ENCODE measurements at places on chromosomes 1 and 21. TPM values are rescaled to one million over a fixed set of nuclear protein-coding genes. Genes with fewer than 3 reads are reported as not detected.

- no peak overlapping the region for H3K4me3 ChIP-seq
- H3K27me3 ChIP-seq = no peaks in the 10 kb centered on the region
- H3K36me3 ChIP-seq = no peaks in the 10 kb centered on the region
- no peak overlapping the region for H3K27ac ChIP-seq
- no peak for DNase-seq
Observed at GRCh38 chr1:26418865-26419349, 8.3 kb downstream of the LIN28A start.

GRCh38 chr1:26791148-26791547 is 3.4 kb downstream of the PIGV start:
- H3K36me3 ChIP-seq = no peaks in the 10 kb centered on the region
- H3K4me1 ChIP-seq = peaks cover 16% of the 10 kb centered on the region
- no peak for DNase-seq
- H3K4me3 ChIP-seq = no peak overlapping the region
- no peak overlapping the region for H3K27ac ChIP-seq

DNA sequence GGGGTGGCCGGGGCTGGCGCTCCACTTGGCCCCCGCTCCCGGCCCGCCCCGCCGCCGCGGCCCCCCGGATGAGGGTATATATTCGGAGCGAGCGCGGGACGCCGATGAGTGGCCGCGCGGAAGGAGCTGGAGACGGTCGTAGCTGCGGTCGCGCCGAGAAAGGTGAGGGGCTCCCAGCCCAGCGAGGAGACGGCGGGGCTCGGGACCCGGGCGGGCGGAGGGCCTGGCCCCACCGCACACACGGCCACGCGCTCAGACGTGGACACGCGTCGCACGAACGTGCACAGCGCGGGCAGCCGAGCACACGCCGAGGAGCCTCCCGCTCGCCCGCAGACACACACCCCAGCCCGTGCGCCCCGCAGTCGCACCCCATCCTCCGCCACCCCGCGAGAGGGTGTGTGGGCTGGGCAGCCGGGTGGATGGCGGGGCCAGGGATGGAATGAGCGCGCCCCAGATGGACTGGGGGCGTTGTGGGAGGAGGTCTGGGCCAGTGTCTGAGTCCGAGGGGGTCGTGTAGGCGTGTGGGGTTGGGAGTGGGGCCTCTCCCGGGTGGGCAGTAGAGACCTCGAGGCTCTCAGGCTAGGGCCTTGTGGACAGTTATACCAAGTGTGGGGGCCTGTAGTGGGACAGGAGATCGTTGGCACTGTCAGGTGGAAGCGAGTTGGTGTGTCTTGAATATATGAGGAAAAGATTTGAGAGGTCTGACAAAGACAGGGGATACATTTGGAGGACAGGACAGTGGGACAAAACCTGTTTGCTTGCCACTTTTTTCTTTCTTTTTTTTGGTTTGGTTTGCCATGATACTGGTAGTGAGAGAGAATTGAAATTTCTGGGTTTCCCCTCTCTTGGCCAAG is at the start of gene UAP1:
Gene UAP1, plus strand, starts transcription at position 107 of the 854 bp plus-strand sequence. CDS start 4,347 bp downstream, outside the sequence.
- H3K27me3 ChIP-seq = no peaks in the 10 kb centered on the region
- H3K27ac ChIP-seq = peak within 1 kb of the TSS; percentile 91
- DNase-seq = peak; percentile 42
- peaks cover 26% of the 10 kb centered on the region for H3K4me1 ChIP-seq
- H3K4me3 ChIP-seq = peak within 1 kb of the TSS; percentile 90
- H3K36me3 ChIP-seq = no peaks in the 10 kb centered on the region

- H3K27me3 ChIP-seq = no peaks in the 10 kb centered on the region
- H3K4me1 ChIP-seq = no peaks in the 10 kb centered on the region
- H3K36me3 ChIP-seq = no peaks in the 10 kb centered on the region
- no peak for DNase-seq
- H3K27ac ChIP-seq = no peak overlapping the region
Observed at GRCh38 chr1:206429421-206429820, 40.9 kb upstream of the IKBKE start.

The AMY2B gene
- total RNA-seq = 16.0 TPM

- H3K4me3 ChIP-seq = no peak overlapping the region
- H3K4me1 ChIP-seq = no peaks in the 10 kb centered on the region
- no peaks in the 10 kb centered on the region for H3K27me3 ChIP-seq
- H3K36me3 ChIP-seq = no peaks in the 10 kb centered on the region
- no peak overlapping the region for H3K27ac ChIP-seq
Observed at GRCh38 chr1:228031276-228031995, 24.6 kb downstream of the WNT3A start.

DNA sequence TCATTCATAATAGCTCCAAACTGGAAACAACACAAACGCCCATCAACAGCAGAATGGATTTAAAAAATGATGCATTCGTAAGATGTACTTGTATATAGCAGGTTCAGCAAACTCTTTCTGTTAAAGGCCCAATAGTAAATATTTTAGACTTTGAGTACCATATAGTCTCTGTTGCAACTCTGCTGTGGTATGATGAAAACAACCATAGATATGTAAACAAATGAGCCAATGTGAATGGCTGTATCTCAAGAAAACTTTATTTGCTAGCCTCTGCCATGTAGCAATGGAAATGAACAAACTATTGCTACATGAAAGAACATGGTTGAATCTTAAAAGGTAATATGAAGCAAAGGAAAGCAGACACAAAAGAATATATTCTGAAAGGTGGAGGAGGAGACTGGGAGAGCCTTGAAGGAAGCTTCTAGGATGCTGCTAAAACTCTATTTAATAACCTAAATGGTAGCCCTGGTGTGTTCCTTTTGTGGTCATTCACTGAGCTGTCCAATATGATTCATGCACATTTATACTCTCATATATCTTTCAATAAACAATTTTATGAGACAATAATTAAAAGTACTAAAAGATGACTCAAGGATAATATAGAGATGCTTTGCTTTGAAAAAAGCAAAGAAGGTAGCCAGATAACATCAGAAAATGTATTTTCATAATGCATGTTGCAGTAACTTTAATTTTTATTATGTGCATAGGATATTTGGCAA is 29.1 kb upstream of the FMO3 start:
- no peak overlapping the region for H3K4me3 ChIP-seq
- DNase-seq = no peak
- no peaks in the 10 kb centered on the region for H3K27me3 ChIP-seq
- H3K27ac ChIP-seq = no peak overlapping the region

DNA sequence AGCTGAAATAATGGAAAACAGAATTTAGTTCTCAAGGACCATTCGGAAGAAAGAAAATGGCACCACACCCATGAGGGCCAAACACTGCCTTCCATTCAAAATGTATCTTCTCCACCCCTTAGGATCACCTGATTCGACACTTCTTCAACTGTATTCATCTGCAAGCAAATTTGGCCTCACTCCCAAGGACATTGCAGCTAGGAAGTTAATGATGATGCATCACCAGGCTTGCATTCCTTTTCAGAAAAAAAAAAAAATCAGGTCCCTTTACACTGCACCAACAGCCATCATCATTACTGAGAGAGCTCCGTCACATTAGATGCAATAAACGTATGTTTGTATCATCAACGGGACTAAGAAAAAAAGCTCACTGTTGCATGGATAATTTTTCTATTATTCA is 368.3 kb downstream of the PCP4 start:
- no peak overlapping the region for H3K27ac ChIP-seq
- H3K36me3 ChIP-seq = no peaks in the 10 kb centered on the region
- peak; percentile 49 for DNase-seq
- no peaks in the 10 kb centered on the region for H3K27me3 ChIP-seq

DNA sequence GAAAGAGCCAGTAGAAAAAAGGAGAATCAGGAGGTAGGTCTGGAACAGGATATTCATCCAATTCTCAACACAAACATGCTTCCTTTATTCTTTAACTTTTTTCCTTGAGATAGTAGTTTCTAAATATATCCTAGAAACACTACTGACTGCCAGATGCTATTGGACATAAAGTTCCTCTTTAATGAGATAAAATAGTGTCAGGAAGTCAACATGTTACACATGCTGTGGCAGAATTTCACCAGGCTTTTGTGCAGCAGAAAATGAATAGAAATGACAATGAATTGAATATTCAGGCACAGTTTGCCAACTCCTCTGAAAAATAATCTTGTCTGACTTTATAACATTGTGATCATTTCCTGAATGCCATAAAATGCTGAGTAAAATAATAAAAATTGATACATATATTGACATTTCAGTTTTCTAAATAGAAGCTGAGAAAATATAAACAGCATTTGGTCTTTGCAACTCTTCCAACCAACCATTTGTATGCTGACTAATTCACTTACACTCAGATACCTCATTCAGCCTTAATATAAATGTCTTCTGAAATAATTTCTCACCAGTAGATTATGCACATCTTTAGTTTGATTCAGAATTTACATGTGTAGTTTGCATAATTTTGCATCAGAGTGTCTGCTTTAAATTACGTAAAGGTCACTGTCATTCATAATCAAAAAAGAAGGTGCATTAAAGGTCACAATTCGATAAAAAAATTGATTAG is 486.1 kb upstream of the ADGRL2 start:
- no peaks in the 10 kb centered on the region for H3K27me3 ChIP-seq
- DNase-seq = no peak
- H3K27ac ChIP-seq = no peak overlapping the region

The HMCN1 gene
- 5.2 TPM for total RNA-seq

DNA sequence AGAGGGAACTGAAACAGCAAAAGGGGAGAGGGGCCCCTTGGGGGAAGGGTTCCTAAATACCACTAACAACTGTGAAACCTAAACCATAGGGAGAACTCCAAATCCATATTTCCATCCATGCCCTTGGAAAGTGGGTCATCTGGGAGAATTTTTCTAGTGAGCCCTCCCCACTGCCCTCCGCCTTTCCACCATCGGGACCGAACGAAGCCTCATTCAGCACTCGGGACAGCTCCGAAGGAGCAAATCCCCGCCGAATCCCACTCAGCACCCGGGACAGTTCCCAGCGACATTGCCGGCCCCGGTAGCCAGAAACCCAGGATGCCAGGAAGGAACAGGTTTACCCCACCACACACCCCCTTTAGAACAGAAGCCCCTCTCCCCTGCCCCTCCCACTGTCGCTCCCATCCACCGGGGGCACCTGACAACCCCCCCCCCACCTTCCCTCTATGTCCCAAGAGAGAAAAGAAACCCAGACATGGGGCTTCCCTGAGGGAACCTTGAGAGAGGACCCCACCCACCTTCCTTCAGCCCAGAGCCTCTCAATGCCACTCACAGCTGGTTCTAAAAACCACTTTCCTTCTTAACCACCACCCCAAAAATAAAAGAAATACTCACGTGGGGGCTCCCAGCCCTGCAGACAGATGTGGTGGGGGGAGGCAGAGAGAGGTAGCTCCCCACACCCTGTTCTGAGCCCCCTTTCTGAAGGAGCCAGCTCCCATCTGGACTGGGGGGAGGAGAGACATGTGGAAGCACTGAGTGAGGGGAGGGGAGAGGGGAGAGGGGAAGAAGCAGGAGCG is 4.5 kb downstream of the DLGAP3 start:
- H3K27ac ChIP-seq = no peak overlapping the region
- no peaks in the 10 kb centered on the region for H3K27me3 ChIP-seq
- H3K36me3 ChIP-seq = no peaks in the 10 kb centered on the region
- H3K4me1 ChIP-seq = peaks cover 3% of the 10 kb centered on the region
- H3K4me3 ChIP-seq = no peak overlapping the region

DNA sequence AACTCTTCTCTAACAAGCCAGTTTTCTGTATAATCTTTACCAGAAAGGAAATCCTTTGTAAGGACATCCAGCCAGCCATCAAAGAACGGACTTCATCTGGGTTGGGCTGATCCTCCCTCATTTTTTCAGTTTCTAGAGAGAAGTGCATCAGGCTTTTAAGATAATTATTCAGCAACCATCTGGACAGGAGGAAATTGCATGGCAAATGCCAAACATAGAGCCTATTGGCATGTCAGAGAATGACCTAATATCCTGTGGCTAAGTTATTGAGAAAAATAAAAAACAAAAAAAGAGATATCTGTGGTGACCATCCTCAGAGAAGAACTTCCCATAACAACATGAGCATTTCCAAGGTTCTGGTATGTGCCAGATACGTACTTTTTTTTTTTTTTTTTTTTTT is 74.9 kb upstream of the BEND5 start:
- H3K4me1 ChIP-seq = no peaks in the 10 kb centered on the region
- no peaks in the 10 kb centered on the region for H3K27me3 ChIP-seq
- H3K4me3 ChIP-seq = no peak overlapping the region
- no peak overlapping the region for H3K27ac ChIP-seq
- DNase-seq = no peak

The CD48 gene
- 0.63 TPM for total RNA-seq

GRCh38 chr1:183593356-183593755 is 3.1 kb upstream of the NCF2 start:
- DNase-seq = no peak
- no peaks in the 10 kb centered on the region for H3K36me3 ChIP-seq
- no peak overlapping the region for H3K4me3 ChIP-seq
- no peak overlapping the region for H3K27ac ChIP-seq

- H3K27me3 ChIP-seq = no peaks in the 10 kb centered on the region
- peak overlapping the region; percentile 89 for H3K27ac ChIP-seq
- no peak overlapping the region for H3K4me3 ChIP-seq
- H3K4me1 ChIP-seq = peaks cover 54% of the 10 kb centered on the region
- DNase-seq = no peak
Observed at GRCh38 chr1:223706077-223706973, 6.0 kb upstream of the CAPN2 start.

DNA sequence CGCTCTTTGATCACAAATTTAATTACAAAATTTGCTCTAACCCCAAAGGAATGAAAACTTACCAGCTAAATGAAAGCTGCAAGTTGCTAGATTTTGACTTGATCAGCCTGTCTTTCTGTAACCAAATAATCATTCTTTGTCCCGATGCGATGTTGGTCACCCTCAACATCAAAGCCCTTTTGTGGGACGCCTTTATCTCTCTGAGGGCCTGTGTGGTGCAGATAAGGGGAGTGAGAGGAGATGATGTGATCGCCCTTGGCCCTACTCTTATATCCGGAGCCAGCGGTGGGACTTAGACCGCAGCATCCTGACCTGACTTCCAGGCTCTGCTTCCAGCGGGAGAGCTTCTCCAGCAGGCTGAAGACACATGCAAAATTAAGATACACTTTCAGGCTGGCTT is 19.3 kb upstream of the UMODL1 start:
- DNase-seq = no peak
- no peaks in the 10 kb centered on the region for H3K27me3 ChIP-seq
- no peak overlapping the region for H3K27ac ChIP-seq
- H3K4me3 ChIP-seq = no peak overlapping the region
- no peaks in the 10 kb centered on the region for H3K4me1 ChIP-seq
- no peaks in the 10 kb centered on the region for H3K36me3 ChIP-seq

DNA sequence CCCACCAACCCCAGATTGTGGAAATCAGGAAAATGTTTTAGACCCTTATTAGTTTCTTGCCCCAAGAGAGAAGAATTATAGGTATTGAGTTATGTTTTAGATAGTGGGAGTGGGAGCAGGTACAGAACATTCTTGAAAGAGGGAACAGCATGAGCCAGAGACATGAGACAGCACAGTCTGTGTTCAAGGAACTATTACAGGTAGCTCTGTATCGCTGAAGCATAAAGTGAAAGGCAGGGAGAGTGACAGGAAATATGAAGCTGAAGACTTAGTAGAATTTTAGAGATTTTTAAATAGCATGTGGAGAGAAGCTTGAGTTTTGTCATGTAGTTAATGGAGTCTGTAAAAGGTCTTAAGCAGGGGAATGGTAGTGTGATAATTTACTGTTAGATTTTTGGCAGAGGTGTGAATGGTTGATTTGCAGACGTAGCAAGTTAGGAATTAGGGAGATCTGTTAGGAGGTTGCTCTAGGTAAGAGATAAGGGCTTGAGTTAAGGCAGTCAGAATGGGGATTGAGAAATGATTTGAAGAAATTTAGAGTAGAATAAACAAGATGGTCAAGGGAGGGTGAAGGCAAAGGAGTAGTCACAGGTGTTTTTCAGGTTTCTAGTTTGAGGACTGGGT is 11.6 kb downstream of the SUCO start:
- H3K4me1 ChIP-seq = peaks cover 6% of the 10 kb centered on the region
- DNase-seq = no peak
- H3K36me3 ChIP-seq = no peaks in the 10 kb centered on the region
- H3K27me3 ChIP-seq = no peaks in the 10 kb centered on the region
